Effector CD4-positive, alpha-beta T cell (primary cell): ENCODE measurements at places on chromosomes 6 and 20.

DNA sequence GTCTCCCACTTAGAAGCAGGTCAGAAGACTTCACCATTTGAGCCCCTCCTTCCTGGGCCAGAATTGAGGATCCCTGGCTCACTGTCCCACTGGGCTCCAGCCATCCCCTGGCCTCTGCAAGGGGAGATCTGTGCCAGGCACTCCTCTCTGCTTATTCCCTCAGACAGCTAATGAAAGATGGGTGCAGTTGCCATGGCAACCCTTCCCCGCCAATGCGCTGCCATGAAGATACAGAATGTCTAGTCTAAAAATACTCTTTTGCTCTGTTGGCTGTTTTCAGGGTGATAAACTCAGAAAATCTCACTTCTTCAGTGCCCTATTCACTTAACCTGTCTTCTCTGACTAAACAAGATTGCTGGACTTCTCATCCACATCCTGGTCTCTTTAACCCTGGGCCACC is 13.6 kb upstream of the TTLL2 start:
- no peak for DNase-seq

DNA sequence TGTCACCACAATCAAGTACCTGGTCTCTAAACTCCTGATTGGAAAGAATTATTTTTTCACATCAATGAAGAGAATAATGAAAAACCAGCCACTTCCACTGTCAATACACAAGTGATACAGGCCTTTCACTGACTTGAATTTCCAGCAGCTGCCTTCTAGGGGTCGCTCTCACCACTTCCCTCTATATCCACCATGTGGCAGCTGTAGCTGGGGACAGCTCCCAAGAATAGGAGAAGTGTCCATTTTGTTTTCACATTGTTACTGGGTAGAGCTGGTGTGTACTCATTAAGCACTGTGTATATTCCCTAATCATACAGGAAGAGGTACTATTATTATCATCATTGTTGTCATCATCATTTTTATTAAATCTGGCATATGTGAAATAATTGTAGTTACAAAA is 438.4 kb upstream of the SPTLC3 start:
- DNase-seq, result no peak

- DNase-seq, result no peak
Observed at GRCh38 chr6:25911351-25911750, 19.1 kb downstream of the SLC17A2 start.

GRCh38 chr6:13508711-13509705 is 21.6 kb upstream of the GFOD1 start:
- DNase-seq, result no peak

DNA sequence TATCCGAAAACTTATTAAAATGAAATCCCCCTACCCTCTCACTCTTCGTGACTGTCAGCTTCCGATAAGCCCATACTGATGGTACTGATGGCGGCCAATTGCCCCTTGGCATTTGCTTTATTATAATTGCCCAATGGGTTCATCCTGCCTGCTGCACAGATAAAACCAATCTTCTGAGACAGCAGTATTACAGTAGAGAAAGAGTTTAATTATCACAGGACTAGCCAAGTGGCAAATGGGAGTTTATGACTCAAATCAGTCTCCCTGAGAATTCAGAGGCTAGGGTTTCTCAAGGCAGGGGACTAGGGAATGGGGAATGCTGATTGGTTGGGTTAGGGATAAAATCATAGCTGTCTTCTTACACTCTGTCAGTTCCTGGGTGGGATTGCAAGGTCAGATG is 259.5 kb downstream of the SOD2 start:
- no peak for DNase-seq
